ENCODE measurements at places on chromosomes 6 and 20. TPM values are rescaled to one million over a fixed set of nuclear protein-coding genes. Genes with fewer than 3 reads are reported as not detected.

DNA sequence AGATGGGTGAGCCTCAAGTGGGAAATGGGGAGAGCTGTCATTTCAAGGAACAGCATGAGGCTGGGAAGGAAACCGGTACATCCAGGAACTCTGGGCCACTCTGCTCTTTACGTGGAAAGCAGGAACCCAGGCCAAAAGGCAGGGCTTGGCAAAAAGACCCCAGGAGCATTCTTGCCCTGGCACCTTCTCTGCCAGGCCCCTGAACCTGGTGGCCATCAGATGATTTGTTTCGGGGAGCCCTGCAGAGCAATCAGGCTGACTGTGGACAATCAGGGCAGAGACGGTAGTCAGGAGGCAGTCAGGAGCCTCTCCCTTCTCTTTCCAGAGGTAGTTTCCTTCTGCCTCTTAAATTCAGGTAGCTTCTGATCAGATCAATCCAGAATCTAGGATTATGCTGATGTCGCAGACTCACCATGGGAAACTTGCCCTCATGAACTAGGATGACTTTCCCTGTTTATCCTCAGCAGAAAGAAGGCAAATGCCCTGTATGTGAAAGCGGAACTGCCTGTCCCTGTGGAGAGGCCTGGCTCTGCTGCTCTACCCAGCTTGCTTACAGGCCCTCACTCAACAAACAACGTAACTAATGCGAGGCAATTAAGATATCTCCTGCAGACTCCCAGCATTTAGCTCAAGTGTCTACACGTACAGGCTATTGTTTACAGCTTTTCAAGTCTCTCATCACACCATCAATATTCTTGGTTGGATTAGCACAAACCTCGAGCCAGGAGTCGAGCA is 36.6 kb downstream of the EZR start:
- no peak overlapping the region for H3K4me3 ChIP-seq
- DNase-seq: no peak
- H3K4me1 ChIP-seq: peaks cover 6% of the 10 kb centered on the region

The NINL gene
- 20.8 TPM for total RNA-seq

GRCh38 chr6:118319894-118320649 is 228.0 kb upstream of the PLN start:
- peaks cover 8% of the 10 kb centered on the region for H3K27me3 ChIP-seq
- peaks cover 25% of the 10 kb centered on the region for H3K4me1 ChIP-seq

DNA sequence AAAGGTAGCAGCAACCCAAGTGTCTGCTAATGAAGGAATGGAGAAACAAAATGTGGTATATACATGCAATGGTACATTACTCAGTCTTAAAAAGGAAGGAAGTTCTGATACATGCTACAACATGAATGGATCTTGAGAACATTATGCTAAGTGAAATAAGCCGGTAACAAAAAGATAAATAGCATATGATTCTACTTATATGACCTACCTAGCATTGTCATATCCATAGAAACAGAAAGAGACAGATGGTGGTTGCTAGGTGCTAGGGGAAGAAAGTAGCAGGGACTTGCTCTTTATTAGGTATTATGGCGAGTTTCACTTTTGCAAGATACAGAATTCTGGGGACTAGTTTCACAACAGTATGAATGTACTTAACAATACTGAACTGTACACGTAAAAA is 46.6 kb downstream of the UBR2 start:
- H3K27ac ChIP-seq: no peak overlapping the region
- no peaks in the 10 kb centered on the region for H3K4me1 ChIP-seq
- peaks cover 16% of the 10 kb centered on the region for H3K36me3 ChIP-seq
- no peak overlapping the region for H3K4me3 ChIP-seq

DNA sequence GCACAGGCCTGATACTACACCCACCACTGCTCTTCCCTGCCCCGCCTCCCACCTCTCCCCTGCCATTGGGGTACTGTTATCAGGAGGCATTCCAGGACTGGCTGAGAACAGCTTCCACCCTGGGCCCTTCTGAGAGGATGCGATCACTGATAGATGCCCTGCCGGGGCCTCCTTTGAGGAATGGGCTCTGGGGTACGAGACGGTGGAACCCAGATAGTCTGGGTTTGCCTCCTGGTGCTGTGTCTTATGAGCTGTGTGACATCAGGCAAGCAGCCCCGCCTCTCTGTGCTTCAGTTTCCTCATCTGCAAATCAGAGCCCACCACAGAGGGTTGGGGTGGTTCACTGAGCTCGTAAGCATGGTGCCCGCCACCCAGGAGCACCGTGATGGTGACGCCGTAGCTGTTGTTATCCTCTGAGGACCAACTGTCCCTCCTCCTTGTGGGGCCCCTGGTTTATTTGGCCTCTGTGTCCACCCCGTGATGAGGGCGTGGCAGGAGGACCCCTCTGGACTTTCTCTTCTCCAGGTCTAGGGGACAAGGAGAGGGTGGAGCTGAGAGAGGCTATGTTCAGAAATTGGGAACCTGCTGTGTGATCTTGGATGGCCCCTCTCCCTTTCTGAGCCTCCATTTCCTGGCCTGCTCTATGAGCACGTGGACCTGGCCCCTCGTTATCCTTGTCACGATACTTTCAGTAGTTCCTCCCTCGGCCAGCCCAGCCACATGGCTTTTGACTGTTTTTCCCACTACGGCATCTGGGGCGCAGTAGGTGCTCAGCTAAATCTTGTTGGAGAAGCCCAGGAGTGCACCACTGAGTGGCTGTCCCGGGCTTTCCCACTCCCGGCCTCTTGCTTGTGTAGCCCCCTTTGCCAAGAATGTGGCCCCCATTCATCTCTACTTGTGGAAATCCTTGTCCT is 18.3 kb downstream of the SRC start:
- no peak for DNase-seq
- H3K4me1 ChIP-seq: no peaks in the 10 kb centered on the region
- H3K36me3 ChIP-seq: peaks cover 15% of the 10 kb centered on the region
- peak overlapping the region; percentile 4 for H3K27ac ChIP-seq
- H3K4me3 ChIP-seq: no peak overlapping the region

DNA sequence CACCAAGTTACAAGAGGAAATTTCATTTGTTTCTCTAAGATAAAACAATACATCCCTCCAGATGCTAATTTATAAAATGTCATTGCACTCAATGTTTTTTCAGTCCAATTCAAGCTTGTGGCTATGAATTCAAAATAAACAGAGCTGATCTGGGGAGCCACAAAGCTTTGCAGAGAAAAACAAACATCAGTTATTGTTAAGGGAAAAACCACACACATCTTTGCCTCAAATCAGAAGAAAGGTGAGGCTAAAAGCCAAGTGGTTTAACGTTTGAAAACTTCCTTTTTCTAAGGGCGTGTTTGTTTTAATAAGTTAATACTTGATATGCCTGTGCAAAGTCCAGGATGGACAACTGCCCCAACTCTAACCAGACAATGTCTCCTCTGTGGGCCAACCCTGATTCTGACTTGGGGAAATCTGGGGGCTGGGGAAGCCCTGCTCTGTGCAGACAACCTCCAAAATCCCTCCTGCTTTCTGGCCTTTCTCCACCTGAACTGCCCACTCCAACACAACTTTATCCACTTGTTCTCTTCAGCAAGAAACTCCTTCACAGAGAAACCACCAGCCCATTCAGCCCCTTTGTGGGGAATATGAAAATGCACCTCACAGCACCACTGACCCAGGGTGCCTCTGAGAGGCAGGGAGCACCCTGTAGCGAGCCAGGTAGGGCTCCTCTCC is 44.6 kb upstream of the NT5E start:
- peak overlapping the region; percentile 97 for H3K27ac ChIP-seq
- peak overlapping the region; percentile 48 for H3K4me3 ChIP-seq
- no peak for DNase-seq
- H3K4me1 ChIP-seq: peaks cover 81% of the 10 kb centered on the region

The ENPP4 gene
- 0.27 TPM for total RNA-seq

GRCh38 chr6:84769306-84769705 is 4.9 kb upstream of the TBX18 start:
- no peak overlapping the region for H3K27ac ChIP-seq
- no peak overlapping the region for H3K4me3 ChIP-seq
- H3K27me3 ChIP-seq: peaks cover 82% of the 10 kb centered on the region
- peaks cover 5% of the 10 kb centered on the region for H3K36me3 ChIP-seq
- DNase-seq: no peak

The HCRTR2 gene
- not detected for total RNA-seq

DNA sequence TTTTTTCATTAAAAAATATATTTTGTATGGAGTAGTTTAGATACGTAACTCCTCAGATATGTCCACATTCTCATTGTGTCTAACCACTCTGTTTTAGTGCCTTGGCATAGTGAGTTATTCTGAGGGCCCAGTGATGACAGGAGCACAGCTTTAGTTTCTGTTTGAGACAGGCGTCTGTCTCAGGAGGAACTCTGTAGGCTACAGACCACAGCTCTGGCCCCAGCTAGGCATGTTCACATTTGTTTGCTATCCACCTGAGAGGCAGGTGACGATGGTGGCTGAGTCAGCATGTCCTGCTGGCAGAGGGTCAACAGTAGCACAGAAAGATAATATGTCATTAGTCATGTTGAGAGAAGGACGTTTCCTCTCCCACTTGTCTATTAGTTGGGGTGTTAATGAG is 16.3 kb downstream of the LRRC1 start:
- no peak overlapping the region for H3K4me3 ChIP-seq
- H3K36me3 ChIP-seq: no peaks in the 10 kb centered on the region
- no peaks in the 10 kb centered on the region for H3K27me3 ChIP-seq
- H3K4me1 ChIP-seq: peaks cover 15% of the 10 kb centered on the region
- no peak for DNase-seq

- no peak overlapping the region for H3K4me3 ChIP-seq
- H3K4me1 ChIP-seq: peaks cover 11% of the 10 kb centered on the region
- H3K36me3 ChIP-seq: peaks cover 3% of the 10 kb centered on the region
- no peaks in the 10 kb centered on the region for H3K27me3 ChIP-seq
These were observed 132.3 kb downstream of the PDE7B start for GRCh38 chr6:135983718-135984343.

- no peak for DNase-seq
- H3K27me3 ChIP-seq: peaks cover 2% of the 10 kb centered on the region
- no peak overlapping the region for H3K4me3 ChIP-seq
- no peak overlapping the region for H3K27ac ChIP-seq
- H3K4me1 ChIP-seq: no peaks in the 10 kb centered on the region
- no peaks in the 10 kb centered on the region for H3K36me3 ChIP-seq
These were observed 8.0 kb upstream of the SIRPD start for GRCh38 chr20:1565461-1565860.

DNA sequence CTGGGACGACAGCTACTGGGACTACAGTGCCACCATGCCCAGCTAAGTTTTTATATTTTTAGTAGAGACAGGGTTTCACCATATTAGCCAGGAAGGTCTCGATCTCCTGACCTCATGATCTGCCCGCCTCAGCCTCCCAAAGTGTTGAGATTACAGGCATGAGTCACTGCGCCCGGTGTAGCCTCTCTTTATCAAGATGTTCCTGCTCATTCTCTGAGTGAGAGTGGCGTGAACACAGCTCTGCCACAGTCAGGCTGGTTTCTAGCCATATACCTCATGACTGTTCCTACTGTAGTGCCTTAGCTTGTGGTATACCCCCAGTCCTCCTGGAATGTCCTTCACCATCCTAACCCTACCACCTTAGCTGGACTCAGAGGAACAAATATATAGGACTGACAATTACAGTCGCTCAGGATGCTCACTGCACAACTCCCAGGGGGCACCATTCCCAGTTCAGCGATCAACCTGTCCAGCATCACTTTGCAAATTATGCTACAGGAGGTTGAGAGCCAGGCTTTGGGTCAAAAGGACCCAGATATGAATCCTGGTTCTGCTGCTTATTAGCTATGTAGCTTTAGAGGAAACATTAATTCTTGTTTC is 86.3 kb downstream of the CHMP4B start:
- H3K4me1 ChIP-seq: peaks cover 3% of the 10 kb centered on the region
- no peak for DNase-seq
- H3K36me3 ChIP-seq: no peaks in the 10 kb centered on the region

The SPATS1 gene
- not detected for total RNA-seq

GRCh38 chr6:25287941-25288340 is 8.8 kb downstream of the CARMIL1 start:
- no peaks in the 10 kb centered on the region for H3K27me3 ChIP-seq
- peaks cover 13% of the 10 kb centered on the region for H3K36me3 ChIP-seq
- H3K27ac ChIP-seq: no peak overlapping the region
- H3K4me1 ChIP-seq: peaks cover 7% of the 10 kb centered on the region

The MMP24 gene
- total RNA-seq: 0.63 TPM

DNA sequence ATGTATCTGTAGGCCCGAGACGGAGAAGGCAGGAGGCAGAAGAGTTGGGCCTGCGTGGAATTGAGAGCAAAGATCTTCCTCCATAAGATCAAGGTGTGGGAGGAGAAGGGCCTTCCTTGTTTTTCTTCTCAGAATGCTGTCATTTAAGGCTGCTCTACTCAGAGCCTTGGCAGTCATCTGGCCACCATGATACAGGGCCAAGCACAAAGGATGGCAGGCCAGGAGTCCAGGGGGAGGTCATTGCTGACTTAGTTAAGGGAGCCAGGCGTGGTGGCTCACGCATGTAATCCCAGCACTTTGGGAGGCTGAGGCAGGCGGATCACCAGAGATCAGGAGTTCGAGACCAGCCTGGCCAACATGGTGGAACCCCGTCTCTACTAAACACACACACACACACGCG is 137.1 kb downstream of the BMP7 start:
- H3K27ac ChIP-seq: no peak overlapping the region
- peaks cover 59% of the 10 kb centered on the region for H3K27me3 ChIP-seq
- no peak for DNase-seq
- H3K4me1 ChIP-seq: no peaks in the 10 kb centered on the region

DNA sequence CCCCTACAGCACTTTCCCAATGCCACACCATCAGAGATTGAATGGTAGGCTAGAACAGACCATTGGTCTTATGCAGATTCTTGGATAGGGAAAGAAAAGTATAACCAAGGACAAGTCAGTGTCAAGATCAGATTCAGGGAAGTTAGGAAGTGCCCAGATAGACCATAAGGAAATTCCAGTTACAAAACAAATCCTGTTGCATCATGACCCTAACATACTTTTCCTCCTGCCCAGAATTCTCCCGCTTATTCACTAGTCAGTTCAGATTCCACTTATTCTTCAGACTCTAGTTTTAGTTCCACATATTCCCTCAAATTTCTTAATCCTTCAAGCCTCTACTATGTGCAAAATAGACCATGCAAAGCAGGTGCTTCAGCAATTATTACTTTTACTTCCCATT is 20.7 kb downstream of the METTL24 start:
- no peak for DNase-seq
- peaks cover 22% of the 10 kb centered on the region for H3K27me3 ChIP-seq
- no peak overlapping the region for H3K4me3 ChIP-seq
- H3K27ac ChIP-seq: no peak overlapping the region
- H3K36me3 ChIP-seq: no peaks in the 10 kb centered on the region

GRCh38 chr20:25510202-25510601 is 75.1 kb downstream of the NINL start:
- no peaks in the 10 kb centered on the region for H3K27me3 ChIP-seq
- DNase-seq: no peak
- H3K4me1 ChIP-seq: peaks cover 27% of the 10 kb centered on the region
- peaks cover 65% of the 10 kb centered on the region for H3K36me3 ChIP-seq

The ANGPT4 gene
- not detected for total RNA-seq

The PRR18 gene
- total RNA-seq: not detected

- no peak for DNase-seq
- H3K4me1 ChIP-seq: no peaks in the 10 kb centered on the region
- H3K27ac ChIP-seq: no peak overlapping the region
These were observed 83.4 kb downstream of the OPN5 start for GRCh38 chr6:47865206-47865605.

Measured in osteocyte (in vitro differentiated cells).